ENCODE measurements at places on chromosomes 11 and 22.

DNA sequence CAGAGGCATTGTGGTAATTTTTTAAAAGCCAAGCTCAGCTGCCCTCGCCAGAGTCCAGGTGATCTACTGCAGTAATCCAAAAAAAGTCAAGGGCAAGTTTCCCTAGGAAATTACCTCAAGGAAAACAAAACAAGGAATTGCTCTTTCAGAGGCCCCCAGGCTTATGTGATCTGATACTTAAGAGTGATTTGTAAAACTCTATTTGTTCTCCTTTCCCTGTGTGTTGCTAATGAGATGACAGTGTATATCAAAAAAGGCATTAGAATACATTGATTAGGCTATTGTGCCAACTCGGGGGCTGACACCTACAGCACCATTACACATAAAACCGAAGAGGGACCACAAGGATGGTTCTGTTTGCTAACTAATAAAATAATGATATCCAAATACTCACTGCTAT, 44.5 kb upstream of the CHRM4 start:
- no peak for DNase-seq

GRCh38 chr11:2791139-2791520, 91.3 kb upstream of the KCNQ1OT1 start:
- no peak for DNase-seq

DNA sequence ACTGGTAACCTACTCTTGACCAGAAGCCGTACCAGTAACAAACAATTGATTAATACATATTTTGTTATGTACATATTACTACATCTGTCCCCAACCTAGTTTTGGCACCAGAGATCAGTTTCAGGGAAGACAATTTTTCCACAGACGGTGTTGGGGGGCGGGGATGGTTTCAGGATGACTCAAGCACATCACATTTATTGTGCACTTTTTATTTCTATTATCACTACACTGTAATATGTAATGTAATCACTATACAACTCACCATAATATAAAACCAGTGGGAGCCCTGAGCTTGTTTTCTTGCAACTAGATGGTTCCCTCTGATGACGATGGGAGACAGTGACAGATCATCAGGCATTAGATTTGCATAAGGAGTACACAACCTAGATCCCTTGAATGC, 15.5 kb downstream of the DGCR8 start:
- no peak for DNase-seq

- DNase-seq = no peak
These were observed 35.5 kb downstream of the ACO2 start for GRCh38 chr22:41504397-41504796.

DNA sequence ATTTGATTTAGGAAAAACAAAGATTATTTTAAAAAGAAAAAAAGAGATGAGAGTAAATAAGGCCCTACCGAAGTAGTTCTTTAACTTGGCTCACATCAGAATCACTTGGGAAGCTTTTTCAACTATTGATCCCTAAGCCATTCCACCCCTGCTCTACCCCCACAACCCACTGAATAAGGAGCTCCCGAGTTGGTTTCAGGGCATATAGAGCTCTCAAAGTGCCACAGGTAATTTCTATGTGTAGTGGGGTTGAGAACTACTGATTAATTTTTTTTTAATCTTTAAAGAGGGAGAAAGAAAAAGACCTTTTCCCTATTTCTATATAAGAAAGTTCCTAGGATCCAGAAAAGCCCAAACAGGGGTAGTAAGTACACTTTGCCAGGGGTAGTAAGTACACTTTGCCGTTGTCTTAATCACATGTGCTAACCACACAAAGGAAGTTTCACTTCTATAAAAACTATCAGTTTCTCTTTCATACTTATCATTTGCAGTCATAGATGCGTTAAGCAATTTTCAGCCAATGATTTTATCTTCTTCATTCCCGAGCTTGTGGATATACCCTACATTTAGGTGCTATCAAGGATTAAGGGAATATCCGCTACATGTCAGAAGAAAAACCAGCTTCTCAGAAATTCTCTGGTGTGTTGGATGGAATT, 108.4 kb upstream of the ZC3H12C start:
- DNase-seq = no peak

DNA sequence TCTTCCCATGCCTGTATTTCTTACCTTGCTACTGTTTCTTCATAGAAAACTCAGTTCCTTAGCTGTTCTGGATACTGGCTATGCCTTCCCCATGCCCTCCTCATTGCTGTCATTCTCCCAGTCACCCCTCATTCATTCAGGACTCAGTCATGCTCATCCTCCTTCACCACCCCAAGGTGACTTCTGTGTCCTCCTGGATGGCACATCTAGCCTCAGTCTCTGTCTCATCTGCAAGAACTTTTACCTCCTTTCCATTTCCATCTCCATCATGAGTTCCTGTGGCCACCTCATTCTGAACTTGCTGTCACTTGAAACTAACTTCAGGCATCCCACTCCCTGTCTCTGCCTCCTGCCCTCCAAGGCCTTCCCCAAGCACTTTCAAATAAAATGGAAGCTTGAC, 42.3 kb downstream of the PANX1 start:
- no peak for DNase-seq

DNA sequence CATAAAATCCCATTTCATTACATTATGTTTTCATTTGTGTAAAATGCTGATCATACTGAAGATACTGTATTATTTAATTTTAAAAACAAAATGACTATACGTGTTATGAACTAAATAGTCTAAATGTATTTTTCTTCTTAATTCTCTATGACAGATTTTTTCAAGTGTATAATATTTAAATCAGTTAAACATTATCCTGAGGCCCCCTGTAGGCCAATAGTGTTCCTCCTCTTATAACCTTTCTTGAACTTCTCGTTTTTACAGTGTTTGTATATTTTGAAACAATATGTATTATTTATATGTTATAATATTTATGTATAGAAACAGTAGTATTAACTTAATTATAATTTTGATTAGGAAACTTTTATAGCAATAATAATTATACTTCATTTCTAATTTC, 151.1 kb upstream of the CHORDC1 start:
- DNase-seq = no peak

- peak; percentile 16 for DNase-seq
These were observed 206.5 kb upstream of the PGR start for GRCh38 chr11:101336155-101336554.

Data from NCI-H187 treated with DMSO at 0.1 percent for 48 hours (cell line).